Cardiac muscle cell (in vitro differentiated cells and primary cell): ENCODE measurements at places on chromosomes 16 and 17.

DNA sequence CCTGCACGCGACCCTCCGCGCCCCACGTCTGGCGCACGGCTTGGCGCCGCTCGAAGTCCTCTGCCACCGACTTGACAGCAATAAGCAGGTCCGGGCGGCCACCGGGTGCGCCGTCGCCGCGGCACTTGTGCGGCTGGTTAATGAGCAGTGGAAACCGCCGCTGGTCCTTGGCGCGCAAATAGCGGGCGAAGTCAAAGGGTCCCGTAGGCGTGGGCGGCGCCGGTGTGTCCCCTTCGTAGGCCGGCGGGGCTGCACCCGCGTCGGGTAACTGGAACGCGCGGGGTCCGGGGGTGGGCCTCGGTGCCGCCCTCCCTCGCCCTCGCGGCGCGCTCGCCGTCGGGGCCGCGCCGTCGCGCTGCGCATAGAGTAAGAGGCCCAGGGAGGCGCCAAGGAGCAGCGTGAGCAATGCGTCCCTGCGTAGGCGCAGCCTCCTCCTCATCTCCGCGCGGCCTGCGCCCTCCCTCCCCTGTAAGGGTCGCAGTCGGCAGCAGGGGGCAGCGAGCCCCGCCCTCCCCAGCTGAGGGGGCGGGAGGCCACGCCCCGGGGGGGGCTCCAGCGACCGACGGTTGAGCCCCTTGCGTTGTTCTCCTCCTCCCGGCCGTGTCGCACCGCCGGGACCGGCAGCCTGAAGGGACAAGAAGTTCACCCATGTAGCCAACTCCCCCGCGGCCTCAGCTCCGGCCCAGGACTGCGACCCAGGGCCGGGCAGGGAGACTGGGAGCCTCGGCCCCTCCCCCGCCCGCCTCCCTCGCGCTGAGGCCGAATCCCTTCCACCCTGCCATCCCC is 558 bp downstream of the B3GNT9 start:
- H3K4me1 ChIP-seq, result no peaks in the 10 kb centered on the region
- peaks cover 7% of the 10 kb centered on the region for H3K36me3 ChIP-seq
- peak overlapping the region; percentile 47 for H3K4me3 ChIP-seq
- DNase-seq, result peak; percentile 66
- peak overlapping the region; percentile 5 for H3K27ac ChIP-seq

DNA sequence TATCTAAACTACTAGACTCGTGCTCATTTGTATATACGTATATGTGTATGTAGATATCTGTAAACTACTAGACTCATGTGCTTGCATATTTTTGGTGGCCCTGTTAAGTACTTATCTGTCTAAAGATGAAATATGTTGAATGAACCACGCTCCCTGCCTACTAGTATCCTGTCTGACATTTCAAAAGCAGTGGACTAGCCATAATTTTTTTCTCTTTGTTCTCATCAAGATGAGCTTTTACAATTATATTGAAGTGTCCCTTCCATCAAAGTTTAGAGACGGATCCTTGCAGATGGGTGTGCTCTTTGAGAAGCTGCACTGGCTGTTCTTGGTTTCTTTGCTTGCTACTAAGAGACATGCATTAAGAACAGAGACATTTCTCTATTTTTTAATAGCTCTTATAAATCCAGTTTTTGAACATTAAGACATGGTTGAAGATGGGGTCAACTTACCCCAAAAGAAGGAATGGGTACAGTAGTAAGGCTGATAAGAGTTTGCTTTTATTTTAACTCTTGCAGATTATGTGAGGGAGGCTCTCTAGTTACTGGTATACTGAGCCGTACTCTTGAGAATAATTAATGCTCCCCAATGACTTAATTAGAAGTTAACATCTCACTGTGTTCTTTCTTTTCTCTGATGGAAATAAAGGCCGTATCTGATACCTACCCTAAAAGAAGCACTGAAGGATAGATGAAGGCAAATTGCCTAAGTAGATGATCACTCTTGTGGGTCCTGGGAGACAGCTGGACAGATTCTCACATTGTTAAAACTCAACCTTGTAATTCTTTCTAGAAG is 3.4 kb downstream of the CNTNAP4 start:
- no peak overlapping the region for H3K4me3 ChIP-seq
- H3K27me3 ChIP-seq, result no peaks in the 10 kb centered on the region
- no peak for DNase-seq

GRCh38 chr16:35794896-35795295 is 2335.5 kb downstream of the TP53TG3F start:
- no peak for DNase-seq
- no peaks in the 10 kb centered on the region for H3K36me3 ChIP-seq
- no peak overlapping the region for H3K4me3 ChIP-seq
- no peaks in the 10 kb centered on the region for H3K4me1 ChIP-seq

DNA sequence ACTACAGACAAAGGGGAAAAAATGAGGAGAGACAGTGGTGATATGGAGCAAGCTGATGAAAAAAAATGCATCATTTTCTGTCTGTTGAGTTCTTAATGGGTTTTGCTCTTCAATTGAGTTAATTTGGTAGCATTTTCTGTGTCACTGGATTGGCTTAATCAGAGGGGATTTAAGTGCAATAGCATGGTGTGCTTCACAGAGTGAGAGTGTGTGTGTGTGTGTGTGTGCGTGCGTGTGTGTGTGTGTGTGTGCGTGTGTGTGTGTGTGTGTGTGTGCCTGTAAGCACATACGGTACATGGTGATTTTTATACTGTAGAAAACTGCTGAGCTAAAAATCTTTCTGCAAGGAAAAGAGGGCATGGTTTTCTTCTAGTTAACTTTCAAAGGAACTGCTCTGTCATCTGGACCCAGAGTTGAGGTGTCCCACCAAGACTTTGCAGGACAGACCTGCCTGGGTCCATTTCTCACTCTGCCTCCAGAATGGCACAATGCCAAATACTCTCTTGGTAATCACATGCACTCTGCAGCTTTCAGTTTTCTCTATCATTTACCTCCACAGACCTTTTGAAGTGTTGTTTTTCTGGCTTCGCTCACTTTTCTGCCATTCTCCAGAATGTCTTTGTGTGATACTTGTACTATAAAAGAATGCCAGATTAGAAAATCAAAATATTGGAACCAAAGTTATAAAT is 952.6 kb upstream of the SOX9 start:
- H3K4me3 ChIP-seq, result no peak overlapping the region
- no peak for DNase-seq
- H3K36me3 ChIP-seq, result no peaks in the 10 kb centered on the region
- no peaks in the 10 kb centered on the region for H3K27me3 ChIP-seq
- no peaks in the 10 kb centered on the region for H3K4me1 ChIP-seq

- no peaks in the 10 kb centered on the region for H3K36me3 ChIP-seq
- H3K27me3 ChIP-seq, result no peaks in the 10 kb centered on the region
- H3K4me1 ChIP-seq, result no peaks in the 10 kb centered on the region
- DNase-seq, result no peak
Observed at GRCh38 chr17:53463363-53463762, 359.4 kb upstream of the KIF2B start.

DNA sequence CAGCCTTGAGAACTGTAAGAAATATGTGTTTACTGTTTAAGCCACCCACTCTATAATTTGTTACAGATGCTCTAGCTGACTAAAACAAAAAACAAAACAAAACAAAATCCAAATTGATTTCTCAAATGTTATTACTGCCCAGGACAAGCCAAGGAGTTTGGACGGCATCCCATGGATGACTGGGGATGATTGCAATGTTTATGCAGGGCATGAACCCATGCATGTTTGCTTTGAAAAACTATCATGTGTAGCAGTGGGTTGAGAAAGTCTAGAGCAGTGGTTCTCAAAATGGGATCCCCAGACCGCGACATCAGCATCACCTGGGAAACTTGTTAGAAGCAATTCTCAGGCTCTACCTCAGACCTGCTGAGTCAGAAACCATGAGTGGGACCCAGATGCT is 223.2 kb upstream of the PSMD7 start:
- no peak for DNase-seq
- no peaks in the 10 kb centered on the region for H3K27me3 ChIP-seq
- no peak overlapping the region for H3K27ac ChIP-seq
- H3K36me3 ChIP-seq, result no peaks in the 10 kb centered on the region

DNA sequence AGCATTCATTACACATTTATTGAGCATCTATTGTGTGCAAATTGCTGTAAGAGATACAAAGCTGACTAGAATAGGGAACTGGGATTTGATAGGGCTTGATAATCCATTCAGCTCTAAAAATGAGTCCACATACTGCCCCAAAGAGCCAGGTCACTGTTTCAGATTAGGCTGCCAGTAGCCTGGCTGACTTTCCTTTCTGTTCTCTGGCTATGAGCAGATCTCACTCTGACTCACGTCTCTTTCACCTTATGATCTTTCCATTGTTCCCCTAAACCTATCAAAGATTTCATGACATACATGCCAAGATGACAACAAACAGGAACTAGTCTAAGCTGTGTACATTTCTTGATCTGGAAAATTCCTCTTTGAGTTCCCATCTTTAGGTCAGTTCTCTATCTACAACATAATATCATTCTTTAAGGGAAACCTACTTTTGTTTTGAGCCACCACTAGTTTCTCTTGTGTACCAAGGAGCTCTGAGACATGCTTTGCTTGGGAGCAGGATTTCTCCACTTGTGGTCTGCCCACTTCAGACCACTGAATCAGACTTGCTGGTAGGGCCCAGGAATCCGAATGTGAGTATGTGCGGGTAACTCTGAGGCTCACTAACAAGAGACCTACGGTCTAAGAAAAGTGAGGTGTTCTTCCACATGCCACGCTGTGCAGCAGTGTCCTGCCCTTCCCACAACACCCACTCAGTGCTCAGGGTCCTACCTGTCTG is 40.9 kb upstream of the ICAM2 start:
- no peak overlapping the region for H3K4me3 ChIP-seq
- no peaks in the 10 kb centered on the region for H3K36me3 ChIP-seq
- H3K27ac ChIP-seq, result no peak overlapping the region
- no peaks in the 10 kb centered on the region for H3K27me3 ChIP-seq
- peak; percentile 36 for DNase-seq

DNA sequence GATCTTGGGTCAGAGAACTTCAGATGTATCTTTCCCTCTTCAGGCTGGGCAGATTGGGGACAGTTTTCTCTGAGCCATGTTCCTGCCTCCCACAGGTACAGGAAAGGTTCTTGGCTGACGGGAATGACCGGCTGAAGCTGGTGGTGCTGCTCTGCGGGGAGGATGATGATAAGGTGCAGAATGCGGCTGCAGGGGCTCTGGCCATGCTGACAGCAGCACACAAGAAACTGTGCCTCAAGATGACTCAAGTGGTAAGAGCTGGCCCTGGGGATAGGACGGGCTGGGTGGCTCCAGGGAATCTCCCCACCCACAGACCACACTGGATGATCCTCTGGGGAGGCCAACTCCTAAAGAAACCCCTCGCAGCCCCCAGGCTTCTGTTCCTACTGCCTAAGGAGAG is 10.9 kb downstream of the SLC35G3 start:
- H3K4me1 ChIP-seq, result no peaks in the 10 kb centered on the region
- no peak overlapping the region for H3K27ac ChIP-seq
- H3K36me3 ChIP-seq, result peaks cover 80% of the 10 kb centered on the region
- no peaks in the 10 kb centered on the region for H3K27me3 ChIP-seq
- H3K4me3 ChIP-seq, result no peak overlapping the region

- no peak overlapping the region for H3K4me3 ChIP-seq
- no peaks in the 10 kb centered on the region for H3K36me3 ChIP-seq
- DNase-seq, result no peak
Observed at GRCh38 chr16:86671486-86672178, 93.3 kb downstream of the FOXL1 start.

- DNase-seq, result peak; percentile 85
- H3K4me1 ChIP-seq, result peaks cover 7% of the 10 kb centered on the region
- peaks cover 10% of the 10 kb centered on the region for H3K27me3 ChIP-seq
- peak overlapping the region; percentile 33 for H3K4me3 ChIP-seq
- no peaks in the 10 kb centered on the region for H3K36me3 ChIP-seq
Observed at GRCh38 chr17:44307387-44308186, 814 bp upstream of the RUNDC3A start.

DNA sequence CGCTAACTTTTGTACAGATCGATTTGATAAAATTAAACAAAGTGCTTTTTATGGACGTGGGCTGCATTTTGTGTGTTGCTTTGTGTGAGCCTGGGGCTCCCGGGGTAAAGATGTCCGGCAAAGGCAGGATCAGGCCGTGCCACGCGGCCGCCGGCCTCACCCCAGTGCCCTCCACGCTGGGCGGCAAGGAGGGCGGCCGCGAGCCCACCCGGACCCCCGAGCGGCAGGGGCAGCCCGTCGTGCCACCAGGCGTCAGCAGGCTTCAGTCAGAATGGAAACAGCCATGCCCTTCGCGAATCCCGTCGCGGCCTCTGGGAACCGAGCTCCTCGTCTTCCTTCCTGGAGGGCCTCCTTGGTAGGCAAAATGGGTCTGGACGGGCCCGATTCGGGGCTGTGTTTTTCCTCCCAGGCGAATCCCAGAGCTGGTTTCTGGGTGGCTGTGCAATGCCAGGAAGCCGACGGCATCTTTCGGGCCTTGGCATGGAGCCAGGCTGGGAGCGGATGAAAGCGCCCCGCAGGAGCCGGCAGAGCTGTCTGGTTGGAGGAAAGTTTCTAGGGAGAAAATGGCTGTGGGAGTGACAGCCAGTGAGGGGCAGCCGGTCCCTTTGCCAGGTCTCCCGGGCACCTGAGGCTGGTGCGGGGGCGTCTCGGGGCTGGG is 5.5 kb downstream of the SOX8 start:
- H3K4me3 ChIP-seq, result no peak overlapping the region
- H3K36me3 ChIP-seq, result no peaks in the 10 kb centered on the region
- no peak overlapping the region for H3K27ac ChIP-seq
- no peak for DNase-seq

DNA sequence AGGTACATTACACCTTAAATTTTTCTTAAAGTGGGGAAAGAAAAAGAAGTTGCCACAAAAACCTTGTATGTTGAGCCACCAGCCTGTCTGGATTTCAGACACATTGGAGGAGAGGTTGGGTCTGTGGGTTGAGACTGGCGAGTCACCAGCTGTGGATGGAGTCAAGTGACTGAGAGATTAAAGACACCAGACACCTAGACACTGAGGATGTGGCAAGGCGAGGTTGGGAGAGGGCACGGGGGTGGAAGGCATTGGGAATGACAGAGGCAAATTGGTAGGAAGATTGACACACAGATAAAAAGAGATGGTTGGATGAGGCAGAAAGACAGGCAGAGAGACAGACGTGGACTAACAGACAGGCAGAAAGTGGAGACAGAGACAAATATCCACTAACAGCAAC is 49.6 kb downstream of the KCNJ12 start:
- H3K4me3 ChIP-seq, result no peak overlapping the region
- no peaks in the 10 kb centered on the region for H3K4me1 ChIP-seq
- no peaks in the 10 kb centered on the region for H3K27me3 ChIP-seq
- H3K27ac ChIP-seq, result no peak overlapping the region
